ENCODE measurements at places on chromosomes 3 and 15.

DNA sequence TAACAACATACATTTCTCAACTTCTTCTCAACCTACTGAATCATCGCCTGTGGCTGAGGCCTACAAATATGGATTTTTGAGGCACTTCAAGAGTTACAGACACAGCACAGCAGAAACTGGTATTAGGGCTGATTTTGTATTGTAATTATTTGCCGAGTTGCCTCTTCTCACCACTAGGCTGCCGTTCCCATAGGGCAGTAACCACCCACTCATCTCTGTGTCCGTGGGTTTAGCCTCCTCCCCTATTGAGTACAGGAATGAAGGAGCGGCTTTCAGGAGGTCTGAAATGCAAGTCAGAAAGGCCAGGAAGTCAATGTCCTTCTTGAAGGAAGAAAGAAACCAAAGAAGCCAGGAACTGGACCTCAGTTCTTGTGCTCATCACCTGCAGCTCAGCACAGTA is 220.8 kb downstream of the MTHFS start:
- no peak for DNase-seq

DNA sequence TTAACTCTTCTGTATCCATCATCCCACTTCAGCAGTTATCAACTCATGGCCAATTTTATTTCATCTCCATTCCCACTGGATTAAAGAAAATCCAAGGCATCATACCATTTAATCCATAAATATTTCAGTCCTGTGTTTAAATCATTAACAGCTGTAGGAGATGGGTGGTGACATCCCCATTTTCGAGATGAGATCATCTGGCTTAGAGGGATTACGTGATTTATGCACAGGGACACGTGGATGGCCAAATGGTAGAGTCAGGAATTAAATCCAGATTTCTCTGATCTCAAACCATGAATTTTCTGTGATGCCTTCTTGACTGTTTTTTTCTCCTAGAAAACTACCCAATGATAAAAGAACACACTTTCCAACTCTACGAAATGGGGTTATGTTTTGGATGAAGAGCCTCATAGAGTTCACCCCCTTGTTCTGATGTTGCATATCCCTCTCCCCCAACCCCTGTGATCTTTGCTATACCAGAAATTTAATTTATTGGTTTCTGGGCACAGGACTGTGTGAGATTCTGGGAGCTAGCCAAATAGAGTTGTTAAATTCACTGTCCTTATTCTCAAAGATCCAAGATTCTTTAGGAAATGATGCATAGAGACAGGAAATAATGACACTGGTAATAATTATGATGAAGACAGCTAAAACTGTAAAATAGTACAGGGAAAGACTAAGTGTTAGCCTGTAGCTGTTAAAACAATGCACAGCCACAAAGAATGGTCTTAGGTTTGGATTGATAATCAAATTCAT is 7.4 kb downstream of the ZNF589 start:
- no peak for DNase-seq

DNA sequence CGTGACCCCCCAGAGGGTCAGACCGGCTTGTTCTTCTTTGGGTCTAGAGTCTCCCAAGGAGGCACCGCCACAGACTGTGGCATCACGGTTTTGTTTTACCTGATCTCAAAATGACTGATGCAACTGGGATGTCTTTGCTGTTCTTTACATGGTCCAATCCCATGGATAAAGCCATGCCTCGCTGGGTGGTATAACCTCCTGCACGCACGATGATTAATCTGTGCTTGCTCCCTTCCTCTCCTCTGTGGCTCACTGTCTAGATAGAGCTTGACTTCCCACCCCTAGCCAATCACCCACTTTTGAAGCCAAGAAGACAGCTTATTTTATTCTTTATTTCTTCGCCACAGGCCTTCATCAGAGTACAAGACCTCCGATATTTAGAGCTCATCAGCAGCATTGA is 36.6 kb upstream of the RHO start:
- no peak for DNase-seq

- no peak for DNase-seq
Observed at GRCh38 chr3:62954580-62954979, 79.4 kb upstream of the CADPS start.

DNA sequence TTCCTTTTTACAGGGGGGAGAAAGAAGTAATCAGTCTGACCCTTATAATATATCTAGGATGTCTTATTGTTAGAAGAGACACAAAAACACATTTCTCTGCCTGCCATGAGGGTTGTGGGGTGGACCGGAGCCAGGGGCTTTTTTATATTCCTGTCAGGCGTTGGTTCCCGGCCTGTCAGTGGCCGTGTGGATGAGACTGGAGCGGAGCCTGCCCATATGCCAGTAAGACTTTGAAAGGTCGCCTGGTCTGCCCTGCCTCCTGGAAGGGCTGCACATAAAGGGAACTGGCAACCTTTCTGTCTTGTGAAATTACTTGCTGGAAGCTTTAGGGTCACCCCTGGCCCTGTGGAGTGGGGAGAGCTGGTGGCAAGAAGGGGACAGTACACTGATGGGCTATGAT is 34.7 kb downstream of the MAP3K13 start:
- DNase-seq: no peak

DNA sequence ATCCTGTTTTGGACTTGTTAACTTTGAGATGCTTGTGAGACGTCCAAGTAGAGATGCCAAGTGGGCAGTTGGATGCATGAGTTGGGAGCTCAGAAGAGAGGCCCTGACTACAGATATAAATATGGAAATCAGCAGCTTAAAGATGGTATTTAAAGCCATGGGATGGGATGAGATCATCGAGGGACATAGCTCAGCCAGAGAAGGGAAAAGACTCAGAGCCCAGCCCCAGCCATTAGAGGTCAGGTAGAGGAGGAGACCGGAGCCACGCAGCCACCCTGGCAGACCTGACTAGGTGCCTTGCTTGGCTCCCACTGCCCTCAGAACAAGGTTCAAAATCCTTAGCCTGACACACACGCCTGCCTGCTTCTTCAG is 31.1 kb downstream of the ATP2B2 start:
- no peak for DNase-seq

DNA sequence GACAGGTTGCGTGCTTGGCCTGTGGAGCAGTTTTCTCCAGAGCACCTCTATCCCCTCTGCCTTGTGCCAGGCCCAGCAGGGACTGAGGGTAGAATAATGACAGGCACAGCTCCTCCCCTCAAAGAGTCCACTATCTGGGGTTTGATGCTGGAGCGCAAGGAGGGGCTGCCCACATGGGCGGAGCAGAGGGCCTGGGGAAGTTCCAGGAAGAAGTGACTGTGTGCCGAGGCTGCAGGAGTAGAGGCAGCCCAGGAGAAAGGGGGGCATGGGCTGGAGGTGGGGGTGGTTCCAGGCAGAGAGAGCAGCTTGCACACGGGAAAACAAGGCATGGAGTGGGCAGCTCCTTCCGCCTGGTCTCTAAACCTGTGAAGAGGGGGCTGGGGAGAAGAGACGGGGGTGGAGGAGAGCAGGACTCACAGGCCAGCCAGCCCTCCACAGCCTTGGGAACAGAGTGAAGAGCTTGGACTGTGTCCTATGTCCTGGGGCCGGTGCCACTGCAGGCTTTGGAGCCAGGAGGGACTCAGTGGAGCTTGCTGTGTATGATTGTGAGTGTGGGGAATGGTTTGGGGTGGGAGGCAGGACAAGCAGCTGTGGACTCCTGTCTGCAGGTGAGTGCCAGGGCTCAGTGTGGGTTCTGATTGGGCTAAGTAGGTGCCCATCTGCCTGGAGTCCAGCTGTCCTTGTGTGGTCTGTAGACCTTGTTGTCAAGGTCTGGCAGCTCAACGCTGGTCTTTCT is 48.1 kb downstream of the APBA2 start:
- DNase-seq: no peak

GRCh38 chr15:60128710-60129109 is 124.6 kb downstream of the FOXB1 start:
- no peak for DNase-seq

DNA sequence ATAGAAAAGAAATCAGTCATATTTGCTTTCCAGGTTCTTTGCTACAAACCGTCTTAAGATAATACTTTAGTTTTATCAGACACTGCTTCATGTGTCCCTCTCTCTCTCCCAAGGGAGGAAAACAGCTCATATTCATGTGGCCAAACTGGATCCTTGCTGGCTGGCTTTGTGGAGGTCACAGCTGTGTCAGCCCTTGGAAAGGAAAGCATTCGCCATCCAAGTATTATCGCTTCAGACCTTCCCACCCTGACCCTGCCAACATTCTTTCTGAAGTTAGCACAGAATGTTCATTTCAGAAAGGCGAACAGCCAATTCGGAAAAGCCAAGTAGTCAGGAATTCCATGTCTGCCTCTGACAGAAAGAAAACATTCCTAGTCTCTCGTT is 213.6 kb downstream of the FEZF2 start:
- DNase-seq: no peak

DNA sequence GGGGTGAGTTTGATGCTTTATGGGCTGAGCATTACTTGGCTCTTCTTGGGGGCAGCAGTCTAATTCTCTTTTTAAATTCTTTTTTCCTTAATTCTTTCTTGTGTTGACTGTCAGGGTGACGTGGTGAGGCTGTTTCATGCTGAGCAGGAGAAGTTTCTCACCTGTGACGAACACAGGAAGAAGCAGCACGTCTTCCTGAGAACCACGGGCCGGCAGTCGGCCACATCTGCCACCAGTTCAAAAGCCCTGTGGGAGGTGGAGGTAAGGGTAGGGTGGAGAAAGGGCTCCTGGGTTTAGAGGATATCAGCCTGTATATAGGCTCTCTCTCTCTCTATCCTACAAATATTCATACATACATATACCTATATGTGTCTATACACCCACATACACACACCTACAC is 152.3 kb downstream of the ITPR1 start:
- no peak for DNase-seq

- DNase-seq: no peak
Observed at GRCh38 chr3:20456511-20456910, 270.5 kb upstream of the SGO1 start.

GRCh38 chr15:98775498-98776230 is 127.3 kb downstream of the IGF1R start:
- DNase-seq: no peak

GRCh38 chr3:32708672-32709283 is 23.8 kb downstream of the CNOT10 start:
- DNase-seq: no peak

GRCh38 chr3:162978136-162978535 is 1481.5 kb downstream of the OTOL1 start:
- no peak for DNase-seq

GRCh38 chr3:104564045-104564643 is 802.6 kb upstream of the ALCAM start:
- DNase-seq: peak; percentile 40

GRCh38 chr3:56923526-56924224 is 121.9 kb upstream of the ARHGEF3 start:
- no peak for DNase-seq

GRCh38 chr15:39468828-39469227 is 112.1 kb upstream of the THBS1 start:
- no peak for DNase-seq

DNA sequence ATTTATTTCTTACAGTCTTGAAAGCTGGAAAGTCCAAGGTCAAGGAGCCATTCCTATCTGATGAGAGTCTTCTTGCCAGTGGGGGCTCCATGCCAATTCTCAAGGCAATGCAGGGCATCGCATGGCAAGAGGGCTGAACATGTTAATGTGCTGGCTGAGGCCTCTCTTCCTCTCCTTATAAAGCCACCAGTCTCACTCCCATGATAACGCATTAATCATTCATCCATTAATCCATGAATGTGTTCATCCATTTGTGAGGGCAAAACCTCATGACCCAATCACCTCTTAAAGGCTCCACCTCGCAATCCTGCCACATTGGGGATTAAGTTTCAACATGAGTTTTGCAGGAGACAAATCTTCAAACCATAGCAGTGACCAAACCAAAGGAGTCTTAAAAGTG is 118.3 kb downstream of the PROS1 start:
- DNase-seq: no peak

DNA sequence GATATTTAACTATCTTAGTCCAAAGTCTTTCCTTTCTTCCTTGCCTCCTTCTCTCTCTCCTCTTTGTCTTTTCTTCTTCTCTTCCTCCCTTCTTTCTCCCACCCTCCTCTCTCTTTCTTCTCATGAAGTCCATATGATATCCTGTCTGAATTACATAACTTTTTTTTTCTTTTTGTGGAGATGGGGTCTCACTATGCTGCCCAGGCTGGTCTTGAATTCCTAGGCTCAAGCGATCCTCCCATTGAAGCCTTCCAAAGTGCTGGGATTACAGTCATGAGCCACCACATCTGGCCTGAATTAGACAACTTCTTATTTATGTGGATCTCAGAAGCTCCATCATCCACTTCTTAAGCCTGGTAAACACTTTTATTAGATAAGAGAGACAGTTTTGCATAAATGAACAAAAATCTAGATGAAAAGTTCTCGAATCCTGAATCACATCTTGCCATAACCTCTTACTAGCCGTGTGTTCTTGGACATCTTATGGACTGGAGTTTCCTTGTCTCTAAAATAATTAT is 206.5 kb downstream of the LPP start:
- no peak for DNase-seq

DNA sequence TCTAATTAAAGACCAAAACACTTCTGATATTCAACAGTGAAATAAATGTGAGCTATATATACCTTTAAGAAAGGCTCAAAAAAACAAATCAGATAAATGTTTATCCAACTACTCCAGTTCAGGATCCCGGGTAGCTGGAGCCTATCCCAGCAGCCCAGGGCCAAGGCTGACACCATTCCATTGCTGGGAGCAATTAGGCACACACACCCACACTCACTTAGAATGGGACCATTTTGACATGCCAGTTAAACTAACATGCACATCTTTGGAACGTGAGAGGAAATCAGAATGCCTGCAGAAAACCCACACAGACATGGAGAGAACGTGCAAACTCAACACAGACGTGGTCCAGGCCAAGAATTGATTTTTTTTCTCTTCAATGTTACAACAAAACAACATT is 30.0 kb upstream of the PLSCR4 start:
- no peak for DNase-seq

DNA sequence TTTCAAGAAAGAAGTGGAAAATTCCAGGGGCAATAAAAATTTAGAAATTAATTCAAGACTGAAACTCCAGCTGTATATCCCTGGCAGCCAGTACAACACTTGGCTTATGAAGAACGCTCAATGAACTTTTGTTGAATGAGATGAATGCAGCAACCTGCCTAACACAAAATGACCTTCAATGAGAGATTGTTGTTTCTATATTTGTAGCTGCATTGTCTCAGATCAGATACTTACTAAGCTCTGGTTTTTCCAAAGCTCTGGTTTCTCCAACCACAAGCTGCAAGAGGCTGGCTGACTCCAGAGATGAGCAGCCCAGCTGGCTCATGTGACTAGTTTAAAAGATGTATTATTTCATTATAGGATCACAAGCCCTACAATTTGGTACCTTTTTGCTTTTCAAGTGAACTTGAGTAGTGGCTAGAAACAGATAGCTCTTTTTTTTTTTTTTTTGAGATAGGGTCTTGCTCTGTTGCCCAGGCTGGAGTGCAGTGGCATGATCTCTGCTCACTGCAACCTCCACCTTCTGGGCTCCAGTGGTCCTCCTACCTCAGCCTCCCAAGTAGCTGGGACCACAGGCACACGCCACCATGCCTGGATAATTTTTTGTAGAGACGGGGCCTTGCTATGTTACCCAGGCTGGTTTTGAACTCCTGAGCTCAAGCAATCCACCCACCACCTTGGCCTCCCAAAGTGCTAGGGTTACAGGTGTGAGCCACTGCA is 57.4 kb downstream of the UMPS start:
- DNase-seq: no peak

- DNase-seq: no peak
Observed at GRCh38 chr3:8416965-8417364, 84.7 kb upstream of the LMCD1 start.
